Stimulated activated CD8-positive, alpha-beta memory T cell treated with anti-CD3 and anti-CD28 coated beads, Interleukin-15, amount 100 ng/mL, for 4 hours (primary cell): ENCODE measurements at places on chromosomes 1 and 21.

GRCh38 chr1:147491098-147491497 is 50.2 kb upstream of the BCL9 start:
- no peak for DNase-seq

DNA sequence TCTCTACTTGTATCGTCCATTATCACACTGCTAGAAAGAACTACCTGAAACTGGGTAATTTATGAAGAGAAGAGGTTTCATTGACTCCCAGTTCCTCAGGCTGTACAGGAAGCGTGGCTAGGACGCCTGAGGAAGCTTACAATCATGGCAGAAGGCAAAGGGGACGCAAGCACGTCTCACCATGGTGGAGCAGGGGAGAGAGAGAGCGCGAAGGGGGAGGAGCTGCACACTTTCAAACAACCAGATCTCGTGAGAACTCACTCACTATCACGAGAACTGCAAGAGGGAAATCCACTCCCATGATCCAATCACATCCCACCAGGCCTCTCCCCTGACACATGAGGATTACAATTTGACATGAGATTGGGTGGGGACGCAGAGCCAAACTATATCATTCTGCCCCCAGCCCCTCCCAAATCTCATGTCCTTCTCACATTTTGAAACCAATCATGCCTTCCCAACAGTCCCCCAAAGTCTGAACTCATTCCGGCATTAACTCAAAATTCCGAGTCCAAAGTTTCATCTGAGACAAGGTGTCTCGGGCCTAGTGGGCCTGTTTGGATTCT is 8.0 kb downstream of the MMEL1 start:
- DNase-seq, result no peak

DNA sequence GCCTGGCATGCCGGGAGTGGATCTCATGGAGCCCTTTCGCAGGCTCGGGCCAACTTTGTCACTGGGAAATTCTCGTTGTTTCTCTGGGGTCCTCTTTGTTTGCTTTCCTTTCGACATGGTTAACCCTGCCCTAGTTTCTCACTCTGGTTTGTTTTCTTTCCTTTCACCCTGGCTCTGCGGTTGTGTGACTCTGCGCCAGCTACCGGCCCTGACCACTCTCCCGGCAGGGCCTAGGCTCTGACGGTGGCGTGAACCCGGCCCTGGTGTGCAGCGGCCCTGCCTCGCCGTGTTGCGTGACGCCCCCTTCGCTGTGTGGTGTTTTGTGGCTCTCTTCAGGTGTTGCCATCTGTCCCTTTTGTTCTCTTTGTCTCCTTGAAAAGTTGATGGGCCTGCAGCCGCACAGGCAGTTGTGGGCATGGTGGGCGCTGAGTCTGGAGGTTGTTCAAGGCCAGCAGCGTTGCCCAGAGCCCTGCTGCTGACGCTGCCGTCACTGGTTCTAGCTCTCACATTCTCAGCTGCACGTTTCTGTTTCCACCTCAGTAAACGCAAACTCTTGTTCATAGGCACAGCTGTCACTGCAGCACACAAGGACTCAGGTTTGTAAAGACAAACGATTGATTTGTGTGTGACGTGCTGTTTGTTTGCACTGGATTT is 64.6 kb upstream of the DIP2A start:
- DNase-seq, result no peak

- DNase-seq, result no peak
Observed at GRCh38 chr1:229266832-229267500, 3.9 kb upstream of the RAB4A start.

DNA sequence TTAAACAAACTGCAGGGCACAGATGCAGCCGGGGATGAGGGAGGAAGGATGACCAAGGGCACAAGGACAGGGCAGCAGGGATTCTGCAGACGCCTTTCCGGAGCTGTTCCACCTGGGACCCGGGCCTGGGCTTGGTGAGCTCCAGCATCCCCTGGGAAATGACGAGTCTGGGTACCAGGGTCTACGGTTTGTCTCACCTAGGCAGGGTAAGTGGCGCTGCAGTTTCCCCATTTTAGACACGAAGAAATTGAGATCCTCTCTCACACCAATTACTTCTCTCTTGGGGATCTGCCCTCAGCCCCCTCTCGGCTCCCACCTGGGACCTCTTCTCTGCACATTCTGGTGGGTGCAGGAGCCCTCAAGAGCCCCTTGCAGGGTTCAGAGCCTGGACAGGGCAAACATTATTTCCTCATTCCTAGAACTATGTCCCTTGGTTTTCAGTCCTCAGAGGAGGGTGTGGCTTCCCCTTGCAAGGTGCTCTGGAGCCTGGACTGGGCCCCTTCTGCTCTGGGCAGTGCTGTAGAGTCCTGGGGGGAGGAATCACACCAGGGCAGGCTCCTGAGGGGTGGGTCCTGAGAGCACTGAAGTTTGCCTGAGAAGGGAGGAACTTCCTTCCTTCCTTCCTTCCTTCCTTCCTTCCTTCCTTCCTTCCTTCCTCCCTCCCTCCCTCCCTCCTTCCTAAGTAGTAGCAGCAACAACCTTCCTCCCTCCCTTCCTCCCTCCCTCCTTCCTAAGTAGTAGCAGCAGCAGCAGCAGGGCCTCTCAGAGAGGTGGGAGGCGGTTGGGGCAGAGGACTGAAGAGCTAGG is 16.0 kb downstream of the RAP1GAP start:
- DNase-seq, result no peak

DNA sequence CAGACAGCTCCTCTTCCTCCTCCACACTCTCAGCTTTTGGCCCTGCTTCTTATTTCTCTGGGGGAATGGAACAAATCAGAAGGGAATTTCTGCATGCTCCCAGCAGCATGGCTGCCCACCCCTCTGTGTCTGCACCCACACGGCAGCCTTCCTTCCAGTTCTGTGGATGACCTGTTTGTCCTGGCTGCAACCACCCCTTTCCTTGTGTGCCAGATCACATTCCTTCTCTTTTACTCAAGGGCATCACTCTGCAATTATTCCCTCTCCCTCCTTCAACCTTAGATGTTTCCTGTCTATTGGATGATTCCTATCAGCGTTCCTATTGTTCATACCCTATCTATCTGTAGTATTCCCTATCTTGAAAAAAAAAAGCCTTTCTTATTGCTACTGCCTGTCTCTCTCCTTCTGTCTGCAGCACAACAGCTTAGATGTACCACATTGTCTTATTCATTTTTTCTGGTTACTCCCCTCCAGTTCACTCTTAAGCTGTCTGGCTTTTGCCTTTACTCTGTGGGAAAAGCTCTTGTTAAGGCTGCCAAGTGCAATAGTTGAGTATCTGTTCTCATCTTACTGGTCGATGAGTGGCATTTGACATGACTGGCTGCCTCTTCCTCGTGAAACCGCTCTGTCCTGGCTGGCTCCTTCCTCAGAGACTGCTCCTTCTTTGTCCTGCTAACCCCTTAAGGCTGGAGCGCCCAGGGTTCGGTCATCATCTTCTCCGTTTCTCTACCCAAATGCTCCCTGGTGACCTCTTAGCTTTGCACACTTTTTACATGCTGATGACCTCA is 351.1 kb downstream of the CAMTA1 start:
- no peak for DNase-seq

DNA sequence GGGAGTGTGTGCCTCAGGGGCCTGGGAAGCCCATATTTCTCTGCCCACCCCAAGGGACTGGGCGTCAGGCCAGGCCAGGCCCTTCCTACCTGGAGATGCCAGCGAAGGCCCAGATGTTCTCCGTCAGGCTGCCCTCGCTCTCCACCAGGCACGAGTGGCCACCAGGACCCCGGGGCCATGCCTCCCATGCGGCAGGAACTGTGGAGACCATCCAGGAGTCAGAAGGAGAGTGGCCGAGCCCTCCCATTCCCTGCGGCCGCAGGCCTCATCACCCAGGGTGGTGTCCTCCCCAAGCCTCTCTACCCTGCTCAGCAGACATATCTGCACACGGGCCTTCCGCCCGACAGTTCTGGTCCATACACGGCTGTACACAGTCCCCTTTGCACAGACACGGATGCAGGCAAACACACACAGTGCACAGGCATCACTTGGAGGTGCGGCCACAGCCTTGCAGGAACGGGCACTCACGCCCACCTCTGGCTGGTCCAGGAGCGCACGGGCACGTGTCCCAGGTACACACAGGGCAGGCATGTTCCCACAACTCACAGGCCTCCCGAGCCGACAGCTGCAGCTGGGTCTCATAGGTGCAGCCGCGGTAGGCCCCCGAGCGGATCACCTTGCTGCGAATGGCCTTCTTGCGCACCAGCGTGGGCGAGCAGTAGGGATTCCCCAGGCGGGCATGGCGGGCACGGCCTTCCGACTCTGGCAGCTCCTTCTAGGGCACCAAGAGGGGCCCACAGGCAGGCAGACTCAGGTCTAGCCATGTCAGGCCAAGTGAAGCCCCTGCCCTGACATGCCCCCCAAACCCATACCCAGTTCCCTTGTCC is 5.9 kb upstream of the KIF17 start:
- no peak for DNase-seq

DNA sequence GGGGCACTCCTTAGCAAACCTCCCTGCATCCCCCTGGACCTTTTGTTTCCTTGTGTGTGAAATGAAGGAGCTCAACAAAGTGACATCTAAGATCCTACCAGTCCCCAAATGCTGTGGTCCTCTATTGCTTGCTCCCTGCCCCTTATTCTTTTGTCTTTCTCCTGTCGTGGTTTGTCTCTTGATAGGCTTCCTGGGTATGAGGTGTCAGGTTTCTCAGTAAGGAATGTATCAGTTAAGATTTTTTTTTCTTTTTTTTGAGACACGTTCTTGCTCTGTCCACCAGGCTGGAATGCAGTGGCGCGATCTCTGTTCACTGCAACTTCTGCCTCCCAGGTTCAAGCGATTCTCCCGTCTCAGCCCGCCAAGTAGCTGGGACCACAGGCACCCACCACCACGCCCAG is 16.8 kb downstream of the CNIH3 start:
- DNase-seq, result no peak

DNA sequence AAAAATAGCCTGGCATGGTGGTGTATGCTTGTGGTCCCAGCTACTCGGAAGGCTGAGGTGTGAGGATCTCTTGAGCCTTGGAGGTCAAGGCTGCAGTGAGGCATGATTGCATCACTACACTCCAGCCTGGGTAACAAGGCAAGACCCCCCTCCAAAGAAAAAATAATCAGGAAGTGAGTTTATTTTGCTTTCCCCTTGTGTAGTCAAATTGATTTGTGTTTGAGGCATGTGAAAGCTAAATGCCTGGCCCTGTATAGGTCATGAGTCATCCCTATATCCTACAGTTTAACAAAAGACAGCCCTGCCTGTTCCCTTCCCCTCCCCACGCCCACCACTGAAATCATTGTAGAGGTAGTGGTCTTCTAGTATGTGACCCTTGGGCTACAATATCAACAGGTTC is 241.4 kb upstream of the JUN start:
- no peak for DNase-seq

DNA sequence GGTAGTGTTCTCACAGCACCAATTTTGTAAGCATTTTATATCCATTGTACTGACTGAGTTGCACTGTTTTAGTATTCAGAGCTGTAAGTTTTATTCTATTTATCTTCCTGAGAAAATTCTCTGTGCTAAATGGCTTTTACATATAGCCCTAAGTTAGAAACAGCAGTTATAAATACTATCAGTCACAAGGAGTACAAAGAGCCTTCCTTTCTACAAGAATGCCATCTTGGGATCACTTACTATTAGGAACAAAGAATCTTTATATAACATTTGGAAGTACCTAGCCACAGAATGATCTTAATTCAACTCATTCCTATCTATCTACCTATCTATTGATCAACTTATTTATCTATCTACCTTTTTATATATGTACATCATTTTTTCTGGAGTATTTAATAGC is 423.9 kb upstream of the RGS18 start:
- DNase-seq, result no peak

DNA sequence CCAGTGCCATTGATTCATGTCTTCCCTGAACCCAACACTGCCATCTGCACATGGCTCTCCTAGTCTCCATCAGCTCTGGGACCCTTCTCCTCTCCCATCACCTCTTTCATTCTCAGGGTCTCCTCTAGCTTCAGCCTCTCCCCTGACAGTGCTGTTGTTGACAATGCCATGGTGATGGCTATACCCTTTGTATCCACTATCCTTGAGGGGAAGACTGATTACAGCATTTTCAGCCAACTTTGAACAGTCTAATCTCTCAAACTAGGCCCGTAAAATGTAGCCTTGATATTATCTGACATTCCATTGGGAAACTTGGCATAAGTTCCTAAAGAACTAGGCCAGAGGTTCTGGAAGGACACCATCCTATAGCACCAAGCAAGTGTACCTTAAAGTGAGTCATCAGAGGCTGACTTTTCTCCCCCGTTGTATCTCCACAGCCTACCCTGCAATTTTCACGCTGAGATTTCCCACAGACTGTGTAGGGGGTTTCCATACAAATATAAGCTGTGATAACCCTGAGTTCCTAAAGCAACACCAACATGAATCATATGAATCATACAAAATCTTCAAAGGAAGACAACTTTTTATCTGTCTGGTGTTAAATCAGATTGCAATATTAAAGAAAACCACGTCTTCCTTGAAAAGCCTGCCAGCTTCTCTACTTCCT is 5.8 kb downstream of the HAO2 start:
- no peak for DNase-seq

DNA sequence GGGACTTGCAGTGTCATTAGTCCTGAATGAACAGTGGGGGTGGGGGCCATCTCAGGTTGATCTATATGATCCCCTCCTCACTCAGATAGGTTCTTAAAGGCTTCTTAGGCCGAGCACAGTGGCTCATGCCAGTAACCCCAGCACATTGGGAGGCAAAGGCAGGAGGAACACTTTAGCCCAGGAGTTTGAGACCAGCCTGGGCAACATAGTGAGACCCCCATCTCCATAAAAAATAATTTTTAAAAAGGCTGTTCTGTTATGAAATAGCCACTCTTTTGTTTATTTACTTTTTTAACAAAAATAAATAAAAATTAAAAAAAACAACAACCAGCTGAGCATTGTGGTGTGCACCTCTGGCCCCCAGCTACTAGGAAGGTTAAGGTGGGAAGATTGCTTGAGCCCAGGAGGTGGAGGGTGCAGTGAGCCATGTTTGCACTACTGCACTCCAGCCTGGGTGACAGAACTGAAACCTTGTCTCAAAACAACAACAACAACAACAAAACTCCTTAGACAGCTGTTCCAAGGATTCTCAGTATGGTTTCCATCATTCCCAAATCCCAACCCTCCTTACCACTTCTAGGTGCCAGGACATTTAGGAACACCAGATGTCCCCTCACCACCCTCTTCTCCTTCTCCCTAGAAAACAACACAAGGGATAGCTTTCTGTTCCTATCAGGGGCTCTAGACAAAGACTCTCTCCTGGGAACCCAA is 2.0 kb upstream of the TRAPPC3 start:
- DNase-seq, result no peak

- DNase-seq, result no peak
Observed at GRCh38 chr1:200550367-200550766, 70.2 kb downstream of the KIF14 start.
